ENCODE measurements at places on chromosomes 2 and 18.
A peak's percentile ranks its signal among the peaks of the same experiment; 100 is the strongest.

- DNase-seq, result no peak
Measured at GRCh38 chr2:202102425-202103000, 29.5 kb downstream of the KIAA2012 start.

DNA sequence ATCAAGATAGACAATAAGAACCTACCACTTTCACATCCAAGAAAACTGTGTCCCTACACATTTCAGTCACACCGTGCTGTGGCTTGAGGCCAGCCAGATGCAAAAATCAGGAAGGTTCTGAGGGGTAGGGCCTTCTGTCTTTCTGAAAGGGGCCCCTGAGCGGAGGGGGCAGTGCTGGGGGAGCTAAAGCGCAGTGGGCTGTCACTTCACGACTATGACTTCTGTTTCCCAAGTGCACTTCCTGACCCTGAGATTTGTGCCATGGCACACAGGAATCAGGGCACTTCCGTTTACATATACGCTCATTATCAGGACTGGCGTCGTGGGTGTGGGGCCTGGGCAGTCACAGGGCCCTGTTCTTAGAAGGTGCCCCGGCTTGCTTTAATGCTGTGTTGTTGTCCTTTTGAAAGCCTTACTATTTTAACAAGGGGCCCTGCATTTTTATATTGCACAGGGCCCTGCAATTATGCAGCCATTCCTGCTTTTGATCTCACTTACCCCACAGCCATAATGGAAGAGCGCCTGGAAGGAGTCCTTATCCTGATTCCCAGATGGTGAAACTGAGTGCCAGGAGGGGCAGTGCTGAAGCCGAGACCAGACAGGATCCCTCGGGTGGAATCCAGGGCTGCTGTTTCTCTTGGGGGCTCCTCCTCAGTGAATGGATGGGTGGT, 620 bp downstream of the NGEF start:
- DNase-seq, result no peak

- no peak for DNase-seq
Measured at GRCh38 chr2:152348388-152348787, 13.4 kb downstream of the FMNL2 start.

- DNase-seq, result no peak
Measured at GRCh38 chr2:74079522-74080341, 68.0 kb downstream of the BOLA3 start.

GRCh38 chr2:121006743-121007489, 271.2 kb downstream of the GLI2 start:
- DNase-seq, result no peak

DNA sequence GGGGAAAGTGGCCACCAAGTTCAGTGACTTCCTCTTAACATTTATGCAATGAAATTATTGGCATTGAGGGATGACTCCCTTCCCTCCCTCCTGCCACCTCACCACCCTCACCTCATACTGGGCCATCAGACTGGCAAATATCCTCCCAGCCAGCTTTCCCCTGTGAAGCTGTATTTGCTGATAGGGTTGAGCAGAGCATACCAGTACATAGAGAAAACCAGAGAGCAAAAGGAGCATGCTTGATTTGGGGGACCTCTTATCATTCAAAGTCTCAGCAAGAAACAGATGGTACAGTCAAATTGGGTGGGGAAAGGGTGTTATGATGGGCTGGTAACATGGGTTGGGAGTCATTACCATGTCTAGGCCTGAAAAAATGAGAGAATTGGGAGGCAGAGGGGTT, 19.1 kb upstream of the B3GNT2 start:
- no peak for DNase-seq

GRCh38 chr18:21763846-21764646, 23.5 kb downstream of the MIB1 start:
- no peak for DNase-seq

- DNase-seq, result peak; percentile 86
Measured at GRCh38 chr2:112794131-112794733, 9.9 kb upstream of the IL1A start.

DNA sequence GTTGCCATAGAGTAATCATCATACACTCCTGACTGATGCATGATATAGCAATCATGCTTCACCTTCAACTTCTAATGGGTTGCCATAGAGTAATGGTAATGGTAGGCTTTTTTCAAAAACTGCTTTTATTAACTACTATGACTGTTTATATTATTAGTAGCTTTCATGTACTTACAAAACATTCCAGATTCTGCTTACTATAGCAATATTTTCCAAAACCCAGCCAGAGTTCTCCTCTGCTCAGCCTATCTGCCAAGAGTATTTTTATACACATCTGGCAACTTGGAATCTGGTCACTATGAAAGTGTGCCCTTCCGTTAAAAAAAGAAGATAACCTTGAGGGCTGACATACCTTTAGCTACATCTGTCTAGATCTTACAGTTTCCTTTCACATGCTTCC, 5.0 kb upstream of the UNC80 start:
- no peak for DNase-seq

DNA sequence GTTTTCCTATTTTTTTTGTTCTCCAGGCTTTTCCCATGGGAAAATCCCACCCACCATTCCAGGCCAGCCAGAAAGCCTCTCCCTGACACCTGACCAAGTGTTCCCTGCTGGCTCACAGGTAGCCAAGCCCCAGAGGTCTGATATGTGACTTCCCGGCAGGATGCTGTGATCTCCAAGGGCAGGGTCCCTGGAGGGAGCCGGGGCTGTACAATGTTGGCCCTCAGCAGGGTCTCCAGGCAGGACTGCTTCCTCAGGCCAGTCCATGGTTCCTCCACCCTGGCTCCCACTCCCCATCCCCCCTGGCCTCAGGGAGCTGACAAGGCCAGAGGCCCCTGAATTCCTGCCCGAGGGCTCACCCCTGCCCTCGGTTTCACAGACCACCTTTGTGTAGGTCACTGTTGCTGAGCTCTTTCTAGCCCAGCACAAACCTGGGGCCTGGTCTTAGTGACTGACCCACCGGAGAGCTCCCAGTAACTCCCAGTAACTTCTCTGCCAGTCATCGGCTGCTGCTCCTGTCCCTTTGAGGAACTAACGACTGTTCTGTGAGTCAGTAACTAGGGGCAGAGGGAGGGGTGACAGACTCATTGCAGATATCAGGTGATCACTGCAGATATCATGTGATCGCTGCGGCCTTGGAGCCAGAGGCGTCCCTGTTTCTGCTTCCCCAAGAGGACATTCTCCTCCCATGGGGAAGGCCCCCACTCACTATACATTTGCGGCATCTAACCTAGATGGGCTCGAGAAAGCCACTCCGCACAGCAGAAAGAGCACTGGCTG, 38.7 kb downstream of the SDC1 start:
- DNase-seq, result no peak

DNA sequence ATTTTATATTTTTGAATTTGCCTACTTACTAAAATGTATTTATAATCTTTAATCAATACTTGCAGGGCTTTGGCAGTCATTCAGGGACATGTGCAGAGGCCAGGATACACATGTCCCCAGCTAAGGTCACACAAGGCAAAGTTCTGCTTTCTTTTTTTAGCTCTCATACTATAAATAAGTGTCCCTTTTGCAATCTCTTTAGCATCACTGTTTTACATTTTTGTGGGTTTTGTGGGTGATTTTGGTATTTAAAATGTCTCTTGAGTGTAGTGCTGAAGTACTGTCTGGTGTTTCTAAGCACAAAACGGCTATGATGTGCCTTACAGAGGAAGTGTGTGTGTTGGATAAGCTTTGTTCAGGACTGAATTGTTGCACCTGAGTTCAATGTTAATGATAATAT, 309.0 kb upstream of the GULP1 start:
- DNase-seq, result peak; percentile 51

GRCh38 chr2:168781191-168781817, 21.1 kb upstream of the NOSTRIN start:
- no peak for DNase-seq

- DNase-seq, result no peak
Measured at GRCh38 chr2:47606172-47606571, 176.8 kb upstream of the MSH6 start.

- no peak for DNase-seq
Measured at GRCh38 chr2:112993831-112994230, 11.4 kb upstream of the IL36A start.

DNA sequence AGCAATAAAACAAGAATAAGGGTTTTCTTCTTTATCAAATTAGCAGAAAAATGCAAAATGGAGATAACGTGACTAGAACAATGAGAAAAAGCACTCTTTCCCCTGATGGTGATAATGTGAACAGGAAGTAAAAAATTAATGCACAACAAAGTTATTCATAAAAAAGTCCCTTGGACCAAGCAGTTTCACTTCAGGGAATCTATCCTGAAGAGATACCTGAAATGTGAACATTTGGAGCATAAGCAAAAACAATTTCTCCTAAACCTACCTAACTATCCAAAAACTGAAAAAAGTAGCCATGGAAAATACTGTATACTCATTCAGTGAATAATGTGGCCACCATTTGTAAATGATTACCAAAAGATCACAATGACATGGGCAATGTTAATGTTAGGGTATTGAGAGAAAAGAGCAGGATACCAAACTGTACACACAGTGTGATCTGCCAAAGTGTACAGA, 48.7 kb downstream of the TRIP12 start:
- DNase-seq, result no peak

- no peak for DNase-seq
Measured at GRCh38 chr2:149877913-149878312, 290.3 kb upstream of the MMADHC start.

- no peak for DNase-seq
Measured at GRCh38 chr18:78130232-78131195, 849.1 kb upstream of the SALL3 start.

GRCh38 chr2:84815146-84815545, 65.7 kb downstream of the TRABD2A start:
- DNase-seq, result peak; percentile 6

DNA sequence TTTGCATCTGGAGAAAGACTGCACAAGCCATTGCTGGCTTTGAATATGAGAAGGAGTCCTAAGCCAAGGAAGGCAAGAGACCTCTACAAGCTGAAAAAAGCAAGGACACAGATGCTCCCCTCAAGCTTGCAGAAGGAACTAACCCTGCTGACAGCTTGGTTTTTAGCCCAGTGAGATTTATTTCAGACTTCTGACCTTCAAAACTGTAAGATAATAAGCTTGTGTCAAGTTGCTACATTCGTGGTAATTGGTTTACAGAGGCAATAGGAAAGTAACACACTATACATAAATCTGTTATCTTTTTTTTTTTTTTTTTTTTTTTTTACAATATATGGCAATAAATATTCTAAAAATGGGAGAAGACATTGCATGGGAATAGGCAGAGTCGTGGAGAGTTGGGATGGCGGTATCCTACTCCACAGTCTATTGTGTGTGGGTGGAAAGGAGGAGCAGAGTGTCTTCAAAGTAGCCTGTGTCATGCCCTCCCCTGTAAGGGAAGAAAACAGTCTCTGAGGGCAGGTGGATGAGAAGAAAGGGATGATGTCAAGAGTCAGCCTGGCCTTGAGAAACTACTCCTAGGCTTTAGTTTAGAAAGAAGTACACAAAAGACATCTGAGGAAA, 196.9 kb downstream of the THSD7B start:
- no peak for DNase-seq

DNA sequence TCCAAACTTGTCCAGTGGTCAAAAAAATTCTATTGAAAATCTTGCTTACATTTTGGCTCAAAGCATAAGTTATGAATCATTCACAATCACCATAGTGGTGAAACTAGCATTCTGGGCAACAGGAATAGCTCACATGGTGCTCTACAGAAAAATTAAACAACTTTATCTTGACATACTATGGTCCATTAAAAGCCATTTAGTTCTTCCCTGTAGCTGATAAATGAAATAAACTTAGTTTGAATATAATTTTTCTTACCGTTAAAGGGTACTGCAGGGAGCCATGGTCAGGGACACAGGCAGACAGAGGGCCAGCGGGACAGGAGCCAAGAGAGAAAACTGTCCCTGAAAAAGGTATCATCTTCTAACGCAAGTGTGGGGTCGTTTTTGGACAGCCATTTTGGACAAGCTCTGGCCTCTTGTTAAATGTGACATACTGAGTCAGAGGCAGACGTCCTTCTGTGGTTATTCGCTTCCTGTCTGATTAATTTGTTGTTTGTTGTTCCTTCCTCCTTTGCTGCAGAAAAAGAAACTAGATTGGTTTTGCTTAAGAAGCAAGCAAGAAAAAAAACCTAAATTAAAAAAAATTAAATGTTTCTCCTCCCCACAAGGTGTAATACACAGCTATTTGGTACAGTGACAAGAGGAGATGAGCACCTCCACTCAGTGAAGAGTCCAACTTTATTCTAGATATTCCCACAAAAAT, at the start of gene WIPF1:
TSS of gene WIPF1 (minus strand) at position 460 of the 703 bp plus-strand sequence. CDS start 12,231 bp downstream, outside the sequence.
- DNase-seq, result peak; percentile 43

DNA sequence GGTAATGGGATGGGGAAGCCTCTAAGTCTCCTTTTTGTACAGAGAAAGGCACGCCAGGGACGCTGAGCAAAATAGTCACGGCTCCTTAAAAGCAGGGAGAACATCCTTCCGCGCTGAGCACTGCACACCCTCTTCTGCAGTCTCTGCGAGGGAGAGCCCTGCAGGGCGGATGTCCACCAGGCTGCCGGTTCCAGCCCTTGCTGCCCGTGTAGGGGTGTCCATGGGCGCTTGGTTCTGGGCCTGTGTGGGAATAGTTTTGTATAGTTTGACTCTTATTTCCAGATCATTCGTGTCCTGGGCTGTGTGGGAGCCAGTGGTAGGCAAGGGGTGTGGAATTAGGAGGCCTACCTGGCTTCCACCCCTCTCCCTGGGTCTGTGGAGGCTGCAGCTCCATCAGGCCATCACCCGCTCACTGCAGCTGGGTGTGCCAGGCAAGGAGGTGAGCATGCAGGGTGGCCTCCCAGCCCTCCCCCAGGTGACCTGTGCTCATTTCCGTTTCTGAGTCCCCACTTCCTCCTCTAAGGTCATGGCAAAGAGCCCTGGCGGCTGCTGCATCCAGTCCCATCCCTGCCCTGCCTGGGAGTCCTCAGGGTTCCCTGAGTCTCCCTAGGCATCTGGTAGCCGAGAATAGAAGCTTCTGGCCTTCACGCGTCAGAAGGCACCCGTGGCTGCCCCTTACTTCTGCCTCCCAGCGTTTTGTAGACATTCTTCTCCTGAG, 202.6 kb downstream of the LDLRAD4 start:
- no peak for DNase-seq

DNA sequence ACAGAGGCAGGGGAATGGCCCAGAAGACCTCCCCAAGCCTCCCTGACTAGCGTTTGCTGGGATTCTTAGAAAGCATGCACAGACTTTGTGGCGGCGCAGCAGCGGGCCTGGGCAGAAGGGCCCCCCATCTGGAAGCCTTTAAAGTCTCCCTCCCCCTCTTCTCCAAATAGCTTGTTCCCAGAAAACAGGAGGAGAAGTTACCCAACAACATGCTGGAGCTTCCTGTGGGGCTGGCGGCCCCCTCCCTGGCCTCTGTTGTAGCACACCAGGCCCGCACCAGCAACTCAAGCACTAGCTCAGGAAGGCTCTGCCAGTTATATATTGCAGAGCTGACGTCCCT, 334.8 kb downstream of the DYSF start:
- no peak for DNase-seq

DNA sequence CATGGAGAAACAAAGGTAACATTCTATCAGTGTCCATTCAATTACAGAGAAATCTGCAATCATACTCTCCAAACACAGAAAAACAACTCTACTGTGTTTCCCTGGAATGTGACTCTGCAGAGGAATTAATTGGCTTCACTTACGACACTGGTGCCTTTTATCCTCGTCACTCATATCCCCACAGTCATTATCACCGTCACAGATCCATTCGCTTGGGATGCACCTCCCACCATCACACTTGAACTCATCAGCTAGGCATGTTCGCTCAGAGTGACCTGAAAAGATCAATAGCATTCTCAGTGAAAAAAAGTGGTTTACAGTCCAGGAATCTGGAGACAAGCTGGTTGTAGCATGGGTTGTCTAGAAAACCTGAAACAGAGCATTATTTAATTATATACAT, 124.3 kb downstream of the DHRS9 start:
- no peak for DNase-seq
